ENCODE measurements at places on chromosomes 13 and 19.

GRCh38 chr19:47239152-47239551 is 8.2 kb upstream of the BBC3 start:
- DNase-seq: no peak

DNA sequence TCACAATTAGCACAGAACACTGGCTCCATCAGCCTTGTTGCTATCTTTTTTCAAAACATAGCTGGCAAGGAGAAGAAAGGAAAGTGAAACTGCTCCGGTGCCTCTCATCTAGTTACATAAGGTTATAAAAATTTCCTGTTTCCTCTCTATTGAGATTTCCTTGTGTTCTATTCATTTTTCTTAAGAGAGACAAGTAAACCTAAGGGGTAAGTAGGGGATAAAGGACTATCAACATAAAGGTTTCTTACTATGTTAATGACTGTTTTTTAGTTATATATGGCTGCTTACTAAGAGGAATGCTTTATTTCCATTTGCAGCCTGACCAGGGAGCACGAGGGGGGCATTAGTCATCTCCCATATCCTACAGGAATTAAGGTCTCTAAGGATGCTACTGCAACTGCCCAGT is 73.2 kb upstream of the MLNR start:
- DNase-seq: no peak

GRCh38 chr19:33248553-33248953 is 22.9 kb upstream of the SLC7A10 start:
- no peak for DNase-seq

GRCh38 chr13:29760544-29760943 is 89.9 kb downstream of the UBL3 start:
- DNase-seq: no peak

DNA sequence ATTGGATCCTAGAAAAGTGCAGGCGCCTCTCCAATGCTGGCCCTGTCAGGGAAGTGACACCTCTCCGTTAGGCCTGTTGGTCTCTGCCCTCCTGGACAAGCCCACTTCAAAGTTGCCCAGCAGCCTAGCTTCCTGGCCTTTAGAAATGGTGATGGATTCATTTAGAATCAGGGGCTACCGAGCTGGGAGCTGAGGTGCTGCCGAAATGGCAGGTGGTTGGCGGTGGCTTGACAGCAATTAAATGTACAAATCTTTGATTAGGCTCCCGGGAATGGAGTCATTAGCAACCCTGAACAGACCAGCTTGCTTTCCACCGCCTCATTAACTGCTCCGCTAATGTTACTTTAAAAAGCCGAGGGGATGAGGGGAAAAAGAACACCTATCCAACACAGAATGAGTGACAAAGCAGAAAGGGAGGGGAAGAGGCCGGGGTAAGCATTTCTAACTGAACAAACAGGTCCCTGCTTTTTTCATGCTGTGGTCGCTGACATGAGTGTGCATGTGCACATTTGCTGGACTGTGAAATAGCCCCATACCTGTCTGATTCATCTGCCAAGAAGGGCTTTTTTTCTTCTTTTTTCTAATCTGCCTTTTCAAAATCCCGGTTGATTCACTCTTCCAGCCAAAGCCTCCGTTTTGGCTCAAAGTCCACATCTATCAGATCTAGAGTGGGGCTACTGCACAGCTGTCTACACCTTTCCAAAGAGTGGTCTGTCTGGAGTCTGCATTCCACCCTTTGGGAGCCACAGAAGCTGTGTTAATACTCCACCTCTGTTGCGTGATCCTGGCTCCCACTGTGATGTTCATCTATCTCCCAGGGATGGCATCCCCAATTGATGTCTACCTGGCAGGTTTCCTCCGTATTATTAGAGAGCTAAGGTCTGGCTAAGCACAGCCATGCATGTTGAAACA is 431.9 kb downstream of the COG6 start:
- DNase-seq: no peak

DNA sequence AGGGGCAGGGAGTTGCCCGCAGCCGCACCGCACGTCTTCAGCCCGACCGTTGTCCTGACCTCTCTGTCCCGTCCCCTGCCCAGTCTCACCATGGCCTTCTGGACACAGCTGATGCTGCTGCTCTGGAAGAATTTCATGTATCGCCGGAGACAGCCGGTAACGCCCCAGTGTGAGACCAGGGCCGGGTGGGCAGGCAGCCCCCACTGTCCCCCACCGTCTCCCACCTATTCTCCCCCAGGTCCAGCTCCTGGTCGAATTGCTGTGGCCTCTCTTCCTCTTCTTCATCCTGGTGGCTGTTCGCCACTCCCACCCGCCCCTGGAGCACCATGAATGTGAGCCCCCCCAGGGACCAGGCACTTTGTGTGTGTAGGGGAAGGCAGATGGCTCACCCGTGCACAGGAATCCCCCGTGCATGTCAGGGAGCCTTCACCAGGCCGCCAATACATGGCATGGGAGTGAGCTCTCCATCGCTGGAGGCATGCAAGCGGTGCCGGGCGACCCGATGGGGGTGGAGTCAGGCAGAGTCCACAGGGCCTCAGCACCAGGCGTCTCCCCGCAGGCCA is 1.4 kb downstream of the ABCA7 start:
- DNase-seq: no peak

DNA sequence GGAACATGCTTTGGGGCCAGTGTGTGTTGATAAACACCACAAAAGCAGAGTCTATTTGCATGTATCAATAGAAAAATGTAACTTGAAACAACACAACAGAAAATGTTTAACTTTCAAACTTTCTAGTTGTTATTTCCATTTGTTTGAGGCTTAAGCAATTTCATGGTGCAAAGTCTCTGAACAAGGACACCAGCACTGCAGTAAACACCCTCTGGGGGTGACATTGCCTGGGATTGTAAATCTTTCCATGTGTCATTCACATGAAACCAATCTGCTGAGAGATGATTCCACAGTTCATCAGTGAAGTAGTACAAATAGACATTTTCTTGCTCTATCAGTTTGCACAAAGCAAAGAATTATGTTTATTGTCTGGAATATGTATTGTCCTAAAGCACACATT is 124.5 kb downstream of the ITGBL1 start:
- no peak for DNase-seq

- DNase-seq: no peak
Observed at GRCh38 chr13:94080527-94080926, 399.0 kb downstream of the DCT start.

Data from pons (tissue), 1 donor.